Fibroblast of skin of abdomen (primary cell): ENCODE measurements at places on chromosomes 12 and 14.

DNA sequence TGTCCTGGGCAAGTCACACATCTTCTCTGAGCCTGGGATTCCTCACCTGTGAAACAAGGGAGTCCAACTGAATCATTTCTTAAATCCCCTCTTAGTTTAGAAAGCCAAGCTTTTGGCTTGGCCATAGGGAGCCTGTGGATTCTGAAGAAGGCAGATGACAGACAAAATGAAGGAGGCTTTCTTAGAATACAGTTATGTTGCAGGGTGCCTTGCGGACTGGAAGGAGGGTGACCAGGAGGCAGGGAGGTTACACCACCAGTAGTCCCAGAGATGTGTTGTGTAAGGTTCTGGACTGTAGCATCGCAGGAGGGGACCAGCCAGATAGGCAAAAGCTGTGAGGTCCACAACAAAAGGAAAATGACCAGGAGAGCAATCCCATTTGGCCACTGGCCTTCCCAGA is 8.2 kb upstream of the ACVR1B start:
- DNase-seq: no peak

DNA sequence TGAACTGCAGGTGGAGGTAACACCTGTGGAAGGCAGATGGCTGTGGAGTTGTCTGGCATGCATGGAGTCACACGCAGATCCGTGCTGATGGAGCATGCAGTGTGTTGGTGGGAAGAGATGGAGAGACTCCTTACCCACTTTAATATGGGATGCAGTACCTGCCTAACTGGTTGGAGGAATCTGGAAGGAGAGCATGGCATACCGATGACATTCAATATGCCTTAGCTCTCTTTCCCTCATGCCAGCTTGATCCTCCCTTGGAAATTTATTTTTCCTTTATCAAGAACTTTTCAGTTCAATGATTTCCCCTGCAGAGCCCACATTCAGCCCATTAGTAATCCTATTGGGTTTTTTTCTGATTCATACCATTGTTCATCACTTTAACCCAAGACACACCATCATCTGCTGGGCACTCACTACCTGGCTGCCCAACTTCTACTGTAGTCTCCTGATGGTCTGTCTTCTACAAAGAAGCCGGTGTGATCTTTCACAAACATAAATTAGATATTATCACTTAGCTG is 25.9 kb upstream of the NR2C1 start:
- DNase-seq: no peak

DNA sequence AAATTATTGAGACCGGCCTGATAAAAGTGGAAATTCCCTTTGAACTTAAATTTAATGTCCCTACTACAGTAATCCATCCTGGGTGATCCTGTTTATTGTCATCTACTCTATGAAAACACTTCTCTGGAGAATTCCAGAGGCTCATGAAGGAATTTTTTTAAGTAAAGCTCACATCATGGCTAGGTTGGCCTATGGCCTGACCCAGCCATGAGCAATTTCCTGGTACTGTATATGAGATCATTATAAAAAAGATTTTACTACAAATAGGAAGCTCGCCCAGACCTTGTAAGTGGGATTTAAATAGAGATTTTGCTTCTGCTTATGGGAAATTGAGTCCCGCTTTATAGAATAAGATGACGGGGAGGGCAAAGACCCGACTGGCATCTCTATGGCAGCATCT is 215.5 kb downstream of the DPF3 start:
- DNase-seq: peak; percentile 53

DNA sequence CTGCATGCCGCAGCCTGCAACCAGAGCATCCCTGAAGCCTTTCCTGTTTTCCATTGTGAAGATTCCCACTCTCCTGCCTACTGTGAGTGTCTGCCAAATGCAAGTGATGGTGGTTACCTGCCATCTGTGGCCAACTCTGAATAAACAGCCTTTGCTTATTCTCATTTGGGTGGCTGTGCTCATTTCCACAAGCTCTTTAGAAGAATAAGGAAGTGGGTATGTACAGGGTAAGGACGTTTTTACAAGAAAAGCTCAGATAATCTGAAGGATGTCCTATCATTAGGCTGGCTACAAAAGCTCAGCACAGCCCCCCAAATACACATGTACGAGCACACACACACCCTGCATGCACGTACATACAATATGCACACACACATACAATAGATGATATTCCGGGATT is 7.3 kb upstream of the RNASE1 start:
- no peak for DNase-seq

GRCh38 chr12:1872448-1872847 is 46.0 kb downstream of the CACNA2D4 start:
- DNase-seq: no peak

GRCh38 chr12:104218935-104219334 is 3.4 kb downstream of the TXNRD1 start:
- peak; percentile 44 for DNase-seq

DNA sequence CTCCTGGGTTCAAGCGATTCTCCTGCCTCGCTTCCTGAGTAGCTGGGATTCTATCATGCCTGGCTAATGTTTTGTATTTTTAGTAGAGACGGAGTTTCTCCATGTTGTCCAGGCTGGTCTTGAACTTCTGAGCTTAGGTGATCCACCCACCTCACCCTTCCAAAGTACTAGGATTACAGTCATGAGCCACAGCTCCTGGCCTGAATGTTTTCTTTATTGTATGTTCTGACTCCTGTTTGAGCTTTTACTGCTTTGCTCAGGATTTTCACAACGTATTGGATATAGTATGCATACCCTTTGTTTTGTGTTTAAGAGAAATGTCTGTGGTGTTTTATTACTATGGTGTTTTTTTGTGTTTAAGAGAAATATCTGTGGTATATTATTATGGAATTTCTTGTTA is 37.2 kb downstream of the ATF7IP start:
- DNase-seq: no peak

- DNase-seq: no peak
These were observed 7.9 kb upstream of the TMBIM6 start for GRCh38 chr12:49733219-49734017.

GRCh38 chr12:94282675-94283074 is 134.3 kb downstream of the PLXNC1 start:
- DNase-seq: no peak

- no peak for DNase-seq
These were observed 450.6 kb downstream of the DPF3 start for GRCh38 chr14:72443256-72443655.

DNA sequence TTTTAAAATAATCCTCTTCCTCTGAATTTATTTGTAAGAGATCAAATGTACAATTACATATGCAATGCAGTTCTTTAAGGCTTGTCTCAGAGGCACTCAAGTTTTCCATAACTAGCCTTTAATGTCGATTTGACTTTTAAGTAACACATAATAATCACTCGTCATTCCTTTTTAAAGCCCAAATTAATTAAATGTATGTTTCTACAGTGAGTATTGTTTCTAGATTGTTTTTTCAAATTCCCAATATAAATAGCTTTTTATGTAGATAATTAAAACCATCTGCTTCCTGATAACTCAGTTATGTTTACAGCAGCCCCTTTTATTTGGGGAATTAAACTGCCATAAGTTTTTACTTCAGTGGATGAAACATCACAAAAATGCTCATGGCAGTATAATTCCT is 185.1 kb downstream of the ETNK1 start:
- DNase-seq: no peak

GRCh38 chr14:29035134-29035533 is 268.5 kb downstream of the FOXG1 start:
- no peak for DNase-seq

DNA sequence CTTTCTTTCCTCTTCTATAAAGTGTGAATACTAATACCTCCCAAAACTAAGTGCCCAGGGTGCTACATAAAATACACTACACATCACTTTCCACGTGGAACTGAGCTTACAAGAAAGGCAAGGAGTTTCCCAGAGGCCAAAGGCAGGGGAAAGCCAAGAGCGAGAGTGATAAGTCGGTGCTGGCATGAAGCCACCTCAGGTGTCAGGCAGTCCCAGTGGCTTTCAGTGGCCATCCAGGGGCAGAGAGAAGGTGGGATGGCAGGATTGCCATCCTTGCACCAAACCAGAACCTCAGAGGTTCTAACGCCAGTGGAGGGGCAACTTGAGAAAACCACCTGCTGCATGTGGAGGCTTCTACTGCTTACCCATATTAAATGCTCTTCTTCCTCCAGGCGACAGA is 79.7 kb upstream of the DIO3 start:
- DNase-seq: no peak

- DNase-seq: no peak
These were observed 162.6 kb downstream of the PPFIA2 start for GRCh38 chr12:81596558-81596957.

- peak; percentile 55 for DNase-seq
These were observed 2.1 kb upstream of the GPD1 start for GRCh38 chr12:50101663-50102062.

GRCh38 chr14:77009014-77009413 is 19.5 kb downstream of the IRF2BPL start:
- no peak for DNase-seq

DNA sequence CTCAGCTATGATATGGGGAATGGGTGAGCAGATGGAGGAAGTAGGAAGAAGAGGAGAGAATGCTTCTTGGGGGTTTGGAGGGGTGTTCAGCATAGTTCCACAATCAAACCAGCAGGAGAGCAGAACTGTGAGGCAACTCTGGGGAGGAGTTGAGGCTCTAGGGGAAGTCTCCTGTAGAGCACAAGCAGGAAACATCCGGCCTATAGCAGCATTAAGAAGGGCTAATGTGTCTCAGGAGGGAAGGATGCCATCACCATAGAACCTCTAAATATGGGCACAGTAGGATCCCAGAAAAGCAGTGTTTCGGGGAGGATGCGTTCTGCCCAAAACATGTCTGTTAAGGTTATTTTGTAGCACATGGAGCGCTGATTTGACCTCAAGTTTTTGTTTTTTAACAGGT is 8.4 kb upstream of the SALL2 start:
- no peak for DNase-seq

DNA sequence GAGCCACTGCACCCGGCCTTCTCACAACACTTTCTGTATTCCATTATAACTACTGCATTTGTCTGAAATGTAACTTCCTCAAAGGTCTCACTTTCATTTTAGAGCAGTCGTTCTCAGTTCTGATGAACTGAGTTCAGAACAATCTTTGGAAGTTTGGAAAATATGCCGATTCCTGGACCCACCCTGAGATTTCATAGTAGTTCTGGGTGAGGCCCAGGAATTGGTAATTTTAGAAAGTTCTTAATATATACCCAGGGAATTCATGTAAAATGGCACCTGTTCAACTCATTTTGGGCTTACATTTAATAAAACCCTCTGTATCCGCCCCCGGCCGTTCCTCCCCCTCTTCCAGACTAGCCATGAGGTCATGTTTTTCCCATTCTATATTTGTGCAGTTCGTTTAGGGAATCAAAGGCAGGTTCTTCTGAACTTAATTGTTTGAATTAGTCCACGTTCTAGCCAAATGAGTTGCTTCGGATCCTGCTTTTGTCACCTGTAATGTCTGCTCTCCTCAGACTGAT is 5.9 kb downstream of the GSG1 start:
- DNase-seq: no peak

DNA sequence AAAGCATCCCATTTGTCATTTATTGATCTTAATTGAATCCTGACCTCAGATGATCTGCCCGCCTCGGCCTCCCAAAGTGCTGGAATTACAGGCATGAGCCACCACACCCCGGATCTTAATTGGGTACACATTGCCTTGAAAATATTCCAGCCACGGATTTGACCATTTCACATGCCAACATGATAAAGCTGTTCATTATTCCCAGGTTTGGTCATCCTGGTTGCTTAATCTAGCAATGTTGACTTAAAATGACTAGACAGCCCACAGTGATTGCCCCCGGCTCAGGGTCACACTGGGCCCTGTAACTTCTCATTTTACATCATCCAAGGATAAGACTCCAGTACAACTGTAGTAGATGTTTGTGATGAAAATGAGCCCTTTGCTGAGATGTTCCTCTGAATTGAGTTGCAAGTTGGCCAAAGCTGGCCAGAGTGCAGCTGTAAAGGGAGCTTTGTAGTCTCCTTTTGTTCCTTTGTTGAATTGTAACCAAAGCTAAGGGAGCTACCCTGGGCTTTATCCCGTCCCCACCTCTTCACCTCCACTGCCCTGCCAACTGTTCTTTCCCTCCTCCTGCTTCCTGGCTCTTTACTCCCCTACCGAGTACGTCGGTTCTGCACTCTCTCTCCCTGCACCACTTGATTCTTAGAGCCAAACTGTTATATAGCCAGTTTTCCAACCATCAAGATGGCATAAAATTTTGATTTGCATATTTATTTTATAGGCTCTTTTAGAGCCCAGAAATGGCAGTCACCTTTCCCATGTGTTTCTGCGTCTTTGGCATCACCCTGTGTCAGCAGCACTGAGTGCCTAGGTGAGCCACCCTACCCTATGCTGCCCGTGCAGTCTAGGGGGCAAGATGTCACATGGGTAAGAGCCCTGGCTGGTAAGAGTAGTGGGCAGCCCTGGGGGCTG is 141.3 kb upstream of the HIF1A start:
- DNase-seq: peak; percentile 99

- peak; percentile 91 for DNase-seq
These were observed 43.2 kb downstream of the PLEKHG7 start for GRCh38 chr12:92745856-92746550.

- DNase-seq: no peak
These were observed 1036.2 kb upstream of the FLRT2 start for GRCh38 chr14:84493779-84494178.

DNA sequence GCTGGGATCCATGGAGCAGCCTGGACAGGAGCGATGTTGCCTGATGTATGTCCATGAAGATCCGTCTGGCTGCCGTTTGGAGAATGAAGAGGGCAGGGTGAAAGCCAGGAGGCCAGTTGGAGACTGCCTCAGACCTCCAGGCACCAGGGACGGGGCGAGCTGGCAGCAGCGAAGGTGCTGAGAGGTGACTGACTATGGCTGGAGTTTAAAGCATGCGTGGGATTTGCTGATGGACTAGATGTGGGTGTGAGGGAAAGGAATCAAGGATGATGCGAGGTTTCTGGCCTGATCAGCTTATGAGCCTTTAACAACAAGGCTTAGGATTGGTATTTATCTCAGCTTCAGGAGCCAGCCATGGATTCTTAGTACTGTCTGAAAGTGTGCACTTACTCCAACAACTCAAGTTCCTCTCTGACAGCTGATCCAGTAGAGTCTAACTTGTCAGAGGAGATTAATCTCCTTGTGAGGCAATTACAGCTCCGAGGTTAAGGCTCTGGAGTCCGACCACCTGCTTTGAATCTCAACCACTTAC is 49.4 kb downstream of the DYNC1H1 start:
- DNase-seq: no peak

GRCh38 chr14:99791476-99792209 is 1.6 kb upstream of the EML1 start:
- no peak for DNase-seq

- peak; percentile 49 for DNase-seq
These were observed 80.5 kb downstream of the BCL11B start for GRCh38 chr14:99191395-99192027.

- DNase-seq: no peak
These were observed 36.2 kb downstream of the GRIN2B start for GRCh38 chr12:13945236-13945635.

GRCh38 chr12:47650469-47650868 is 55.4 kb downstream of the RPAP3 start:
- DNase-seq: no peak
